Lower lobe of right lung (tissue), 2 donors: ENCODE measurements at places on chromosomes 4 and X.
A peak's percentile ranks its signal among the peaks of the same experiment; 100 is the strongest.

DNA sequence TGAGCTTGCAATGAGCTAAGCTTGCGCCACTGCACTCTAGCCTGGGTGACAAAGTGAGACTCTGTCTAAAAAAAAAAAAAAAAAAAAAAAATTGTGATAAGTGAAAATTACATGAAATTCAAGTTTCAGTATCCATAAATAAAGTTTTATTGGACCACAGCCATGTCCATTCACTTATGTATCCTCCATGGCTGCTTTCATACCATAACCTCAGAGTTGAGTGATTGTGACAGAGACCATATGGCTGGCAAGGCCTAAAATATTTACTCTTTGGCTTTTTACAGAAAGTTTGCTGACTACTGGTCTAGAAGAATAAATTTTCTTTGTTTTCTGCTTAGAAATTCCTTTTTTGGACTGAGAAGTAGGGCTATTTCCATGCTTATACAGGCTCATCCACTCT lies 11.8 kb upstream of the SHISA3 start:
- no peak for DNase-seq

DNA sequence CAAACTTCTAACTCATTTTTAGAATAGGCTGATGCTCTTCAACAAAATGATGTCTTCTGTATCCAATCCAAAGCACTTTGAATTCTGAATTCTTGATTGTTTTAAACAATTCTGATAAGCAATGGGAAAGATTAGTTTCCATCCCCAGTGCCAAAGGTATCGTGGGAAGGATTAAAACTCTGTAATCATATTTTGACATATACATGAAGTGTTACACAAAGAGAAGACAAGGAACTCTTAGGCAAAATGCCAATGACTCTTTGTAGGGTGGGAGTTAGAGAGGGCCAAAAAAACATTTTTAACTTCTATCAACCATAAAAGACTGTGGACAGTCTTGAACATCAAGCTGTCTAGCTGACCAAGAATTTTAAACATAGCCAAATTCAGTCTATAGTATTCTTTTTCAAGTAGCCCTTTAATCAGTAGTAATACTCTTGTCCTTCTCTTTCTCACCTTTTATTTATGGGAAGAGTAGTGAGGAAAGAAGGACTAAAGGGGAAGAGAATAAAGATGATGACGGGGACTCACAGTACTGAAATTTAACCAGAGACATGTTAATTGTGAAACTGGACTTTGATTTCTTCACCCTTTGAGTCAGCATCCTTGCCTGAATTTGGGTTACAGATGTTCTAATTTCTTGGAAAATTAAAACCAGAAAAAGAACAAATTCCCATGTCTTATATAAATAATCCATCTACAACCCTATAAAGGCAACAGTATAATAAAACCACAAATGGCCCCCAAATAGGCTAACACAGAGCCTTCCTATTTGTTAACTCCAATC lies 51.8 kb upstream of the VEGFD start:
- DNase-seq = no peak

- no peak for DNase-seq
These were observed 24.1 kb upstream of the SOD3 start for GRCh38 chr4:24771241-24771640.

DNA sequence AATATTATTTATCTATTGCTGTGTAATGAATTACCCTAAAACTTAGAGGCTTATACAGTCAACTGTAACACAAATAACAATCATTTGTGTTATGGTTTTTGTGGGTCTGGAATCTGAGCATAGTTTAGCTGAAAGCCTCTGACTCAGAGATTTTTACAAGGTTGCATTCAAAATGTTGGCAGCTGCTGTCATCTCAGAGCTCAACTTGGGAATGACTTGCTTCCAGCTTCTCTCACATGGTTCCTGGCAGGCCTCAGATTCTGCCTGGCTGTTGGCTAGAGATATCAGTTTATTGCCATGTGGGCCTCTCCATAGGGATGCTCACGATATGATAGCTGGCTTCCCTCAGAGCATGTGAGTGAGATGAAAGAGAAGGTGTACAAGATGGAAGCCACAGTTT lies 70.2 kb upstream of the BRWD3 start:
- no peak for DNase-seq

GRCh38 chr4:84931961-84932360 lies 34.5 kb downstream of the WDFY3 start:
- no peak for DNase-seq

DNA sequence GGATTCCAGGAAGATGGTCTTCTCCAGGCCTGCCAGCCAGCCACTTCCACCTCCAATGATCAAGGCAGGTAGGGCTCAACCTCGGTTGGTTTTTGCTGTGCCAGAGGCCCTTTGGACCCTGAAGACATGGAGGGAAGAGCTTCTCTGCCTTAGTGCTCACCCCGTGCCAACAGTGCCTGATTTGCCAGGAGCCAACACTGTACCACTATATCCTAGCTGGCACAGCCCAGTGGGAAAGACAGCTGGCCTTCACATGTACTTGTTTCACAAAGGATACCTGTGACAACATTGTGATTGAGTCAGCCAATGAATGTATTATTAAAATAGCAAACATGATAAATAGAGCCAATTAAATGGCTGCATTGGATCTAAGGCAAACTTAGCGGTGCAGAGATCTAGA lies 51.9 kb upstream of the PRPS1 start:
- no peak for DNase-seq

GRCh38 chr4:146379744-146380143 lies 142.0 kb downstream of the SLC10A7 start:
- no peak for DNase-seq

GRCh38 chr4:172996571-172997216 lies 171.9 kb upstream of the GALNT7 start:
- no peak for DNase-seq

DNA sequence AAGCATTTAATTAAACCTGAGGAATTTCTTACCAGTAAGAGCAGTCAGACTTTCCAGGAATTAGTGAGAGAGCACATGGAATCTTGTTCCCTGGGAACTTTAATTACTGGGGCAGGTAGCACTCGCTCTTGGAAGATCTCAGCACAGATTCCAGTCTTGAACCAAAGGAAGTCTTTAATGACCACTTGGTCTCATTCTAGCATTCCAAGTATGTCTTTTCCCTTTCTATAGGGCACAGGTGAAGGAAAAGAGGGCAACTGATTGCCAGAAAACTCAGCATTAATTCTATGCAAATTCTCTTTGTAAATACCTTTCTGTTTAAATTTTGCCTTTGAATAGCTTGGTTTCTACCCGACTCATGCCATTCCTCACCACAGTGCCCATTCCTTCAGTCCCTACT lies 236.6 kb downstream of the LDB2 start:
- no peak for DNase-seq

- DNase-seq = no peak
These were observed 129.8 kb downstream of the GPR143 start for GRCh38 chrX:9635803-9636202.

DNA sequence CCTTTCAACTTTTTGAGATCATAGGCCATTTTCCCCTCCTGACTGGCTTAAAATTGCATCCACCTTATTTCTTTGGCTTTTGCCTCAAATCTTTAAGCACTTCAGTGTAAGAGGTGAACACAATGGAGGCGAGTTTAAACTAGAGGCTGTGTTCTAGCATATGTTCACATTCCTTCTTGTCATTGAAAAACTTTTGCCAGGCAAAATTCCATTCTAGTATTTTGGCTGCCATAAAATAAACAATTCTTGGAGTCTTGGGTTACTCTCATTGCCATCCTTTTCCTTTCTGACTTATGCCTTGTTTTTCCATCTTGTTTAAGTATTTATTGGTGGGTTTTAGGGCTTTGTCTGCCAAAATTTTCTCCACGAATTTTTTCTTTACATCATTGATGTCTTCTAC lies 137.3 kb upstream of the ANXA10 start:
- no peak for DNase-seq

GRCh38 chr4:71163317-71163716 lies 169.9 kb downstream of the DCK start:
- DNase-seq = no peak

GRCh38 chr4:138707746-138708677 lies 307.6 kb upstream of the NOCT start:
- DNase-seq = no peak

DNA sequence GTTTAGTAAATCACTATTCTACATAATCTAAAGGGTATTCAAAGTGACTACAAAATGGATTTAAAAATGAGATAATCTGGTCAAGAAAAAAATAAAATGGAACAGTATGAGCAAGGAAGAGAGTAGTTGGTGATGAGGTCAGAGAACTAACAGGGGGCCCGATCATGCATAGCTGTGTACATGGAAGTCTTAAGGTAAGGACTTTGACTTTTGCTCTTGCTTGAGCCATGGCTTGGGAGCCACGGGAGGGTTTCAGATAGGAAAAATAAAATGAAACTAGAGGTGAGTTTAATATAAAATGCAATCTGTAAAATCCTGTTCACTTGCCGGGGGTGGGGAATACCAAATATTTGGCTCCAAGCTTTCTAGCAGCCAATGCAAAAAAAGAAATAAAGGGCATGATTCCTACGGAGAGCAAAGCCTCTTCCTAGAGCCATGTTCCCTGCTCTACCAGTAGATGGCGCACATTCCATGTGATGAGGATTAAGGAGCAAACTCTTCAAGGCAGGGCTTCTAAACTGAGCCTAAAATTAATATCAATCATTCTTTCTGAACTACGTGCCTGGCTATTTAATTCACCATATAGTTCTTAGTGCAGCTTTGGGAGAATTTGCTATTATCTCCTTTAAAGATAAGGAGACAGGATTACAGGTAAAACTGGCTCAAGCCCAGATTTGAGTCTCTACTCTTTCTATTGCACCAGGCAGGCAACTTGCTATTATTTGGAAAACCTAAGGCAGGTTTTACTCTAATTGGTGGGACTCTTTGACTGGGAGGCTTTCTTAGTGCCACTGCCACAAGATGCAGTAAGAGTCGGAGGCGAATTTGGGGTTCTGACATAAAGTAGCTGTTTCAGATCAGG lies 6.8 kb upstream of the CLCN5 start:
- DNase-seq = no peak

DNA sequence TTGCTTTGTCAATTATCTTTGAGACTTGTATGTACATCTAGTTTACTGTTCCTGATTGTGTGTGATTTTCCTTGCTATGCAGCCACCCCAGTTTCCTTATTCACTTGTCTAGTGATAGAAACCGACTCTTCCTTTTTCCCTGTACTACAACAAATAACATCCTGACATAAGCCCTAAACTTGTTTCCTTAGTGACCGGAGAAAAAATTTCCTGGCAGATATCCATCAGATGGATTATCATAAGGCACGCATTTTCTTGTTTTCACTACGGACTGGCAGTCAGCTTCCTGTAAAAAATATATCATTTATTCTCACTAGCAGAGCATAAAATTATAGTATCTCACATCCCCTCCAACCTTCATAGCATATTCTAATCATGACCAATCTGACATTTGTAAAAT lies 410.7 kb downstream of the CENPC start:
- DNase-seq = no peak

DNA sequence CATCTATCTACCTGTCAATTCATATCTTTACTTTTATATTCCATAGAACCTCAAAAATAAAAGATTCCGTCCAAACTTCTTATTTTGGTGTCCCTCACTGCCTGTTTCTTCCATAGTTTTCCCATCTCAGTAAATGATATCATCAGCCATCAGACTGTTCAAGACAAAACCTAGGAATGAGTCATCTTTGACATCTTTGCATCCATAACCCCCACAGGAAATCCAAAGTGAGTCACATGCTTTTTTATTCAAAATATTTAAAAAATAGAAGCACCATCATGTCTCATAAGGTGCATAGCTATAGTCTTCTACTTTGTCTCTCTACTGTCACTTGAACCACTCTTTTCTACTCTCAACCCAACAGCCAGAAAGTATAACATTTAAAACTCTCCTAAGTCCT lies 29.9 kb upstream of the CXXC4 start:
- DNase-seq = no peak

DNA sequence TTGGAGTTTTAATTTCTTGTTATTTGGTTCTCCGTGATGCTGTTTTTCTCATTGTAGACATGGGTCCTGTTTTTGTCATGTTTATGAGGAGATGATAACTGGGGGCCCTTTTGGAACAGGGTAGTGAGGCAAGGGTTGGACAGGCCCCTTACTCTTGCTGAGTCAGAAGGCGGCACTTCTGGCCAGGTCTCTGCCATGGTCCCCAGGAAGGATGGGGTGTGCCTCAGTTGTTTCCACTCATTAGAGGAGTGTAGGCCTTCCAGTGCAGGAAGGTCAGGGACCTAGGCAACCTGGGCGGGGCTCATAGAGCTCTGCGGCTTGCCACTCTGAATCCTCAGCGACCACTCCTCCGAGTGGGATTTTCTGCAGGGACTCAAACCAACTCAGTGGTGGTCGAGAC lies 68.2 kb downstream of the NELFA start:
- no peak for DNase-seq

DNA sequence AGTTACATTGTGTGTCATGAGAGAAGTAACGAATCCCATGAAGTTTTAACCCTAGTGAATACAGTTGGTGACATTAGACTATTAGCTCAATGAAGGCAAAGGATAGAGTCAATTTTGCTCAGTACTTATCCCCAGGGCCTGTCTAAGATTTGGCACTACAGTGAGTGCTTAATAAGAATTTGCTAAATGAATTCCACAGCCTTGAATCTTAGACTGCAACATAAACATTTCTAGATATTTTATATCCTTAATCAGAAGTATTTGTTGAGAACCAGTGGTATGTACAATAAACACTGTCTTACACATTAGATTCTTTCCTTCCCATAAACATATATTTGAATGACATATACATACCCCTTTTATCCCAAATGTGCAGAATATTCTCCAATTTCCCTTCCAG lies 223.0 kb downstream of the NSUN7 start:
- DNase-seq = no peak

GRCh38 chr4:22391551-22391950 lies 124.3 kb downstream of the ADGRA3 start:
- DNase-seq = no peak

- no peak for DNase-seq
These were observed 646 bp upstream of the FAM3A start for GRCh38 chrX:154516656-154517100.

DNA sequence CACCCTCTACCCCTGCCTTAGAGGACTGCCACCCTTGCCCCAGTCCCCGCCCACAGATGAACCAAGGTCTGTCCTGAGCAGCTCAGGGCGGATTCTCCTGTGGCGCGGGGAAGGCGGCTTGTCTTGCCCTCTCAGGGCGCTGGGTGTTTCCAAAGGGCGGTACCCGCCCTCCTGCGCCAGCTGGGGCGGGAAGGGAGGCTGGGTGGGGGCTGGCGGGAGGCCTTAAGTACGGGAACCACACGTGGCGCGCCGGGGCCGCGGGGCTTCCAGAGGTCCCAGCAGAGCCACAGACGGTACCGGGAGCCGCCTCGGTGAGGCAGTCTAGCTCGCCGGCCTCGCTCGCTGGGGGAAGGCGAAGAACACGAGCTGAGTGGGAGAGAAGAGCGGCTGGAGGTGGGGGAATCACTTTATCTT lies 361.1 kb downstream of the MID1IP1 start:
- DNase-seq = peak; percentile 53

- DNase-seq = no peak
These were observed 54.6 kb downstream of the RELL1 start for GRCh38 chr4:37631551-37631950.

GRCh38 chrX:30592831-30593230 lies 15.3 kb upstream of the TASL start:
- DNase-seq = no peak

GRCh38 chrX:30212172-30212571 lies 3.2 kb upstream of the MAGEB2 start:
- no peak for DNase-seq

GRCh38 chrX:107014936-107015335 lies 14.9 kb upstream of the MORC4 start:
- no peak for DNase-seq
